Activated CD4-positive, CD25-positive, alpha-beta regulatory T cell (primary cell): ENCODE measurements at places on chromosomes 2 and 18.

- no peak for DNase-seq
Observed at GRCh38 chr18:39618265-39619003, 2052.8 kb upstream of the CELF4 start.

GRCh38 chr2:166173263-166173662 lies 45.4 kb upstream of the SCN1A start:
- no peak for DNase-seq

- no peak for DNase-seq
Observed at GRCh38 chr2:210965472-210965871, 409.1 kb downstream of the CPS1 start.

DNA sequence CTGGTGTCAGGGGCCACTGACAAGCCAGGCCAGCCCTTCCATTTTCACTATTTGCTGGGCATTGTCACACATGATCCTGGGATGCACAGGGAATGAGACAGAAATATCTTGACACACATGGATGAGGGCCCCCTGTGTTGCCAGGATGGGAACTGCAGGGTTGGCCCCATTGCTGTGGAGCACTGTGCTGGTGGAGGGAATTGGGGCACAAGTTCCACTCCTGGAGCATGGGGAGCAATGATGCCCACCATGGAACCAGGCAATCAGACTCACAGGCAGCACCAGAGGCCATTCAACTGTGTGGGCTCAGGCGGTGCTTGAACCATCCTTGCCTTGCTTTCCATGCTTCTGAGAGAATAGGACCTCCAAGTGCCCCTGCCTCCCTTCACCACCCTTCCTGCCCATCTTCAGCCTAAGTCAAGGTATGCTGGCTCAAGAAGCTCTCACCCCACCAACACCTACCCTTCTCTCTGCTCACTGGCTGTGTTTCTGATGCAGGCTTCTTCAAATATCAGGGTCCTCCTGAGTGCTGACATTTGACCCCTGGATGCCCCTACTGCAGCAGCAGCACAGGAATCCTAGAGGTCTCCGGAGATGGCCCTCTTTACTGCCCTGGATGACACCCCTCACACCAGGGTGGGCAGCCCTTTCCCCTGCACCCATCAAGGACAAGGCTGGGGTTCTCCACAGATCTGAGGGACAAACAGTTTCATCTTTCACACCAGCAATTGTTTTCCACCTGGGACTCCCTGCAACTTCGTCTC lies 11.0 kb downstream of the ADRA2B start:
- no peak for DNase-seq

- DNase-seq = no peak
Observed at GRCh38 chr2:181198183-181198864, 217.9 kb downstream of the UBE2E3 start.

- DNase-seq = no peak
Observed at GRCh38 chr2:240420206-240421104, 15.0 kb upstream of the GPC1 start.

DNA sequence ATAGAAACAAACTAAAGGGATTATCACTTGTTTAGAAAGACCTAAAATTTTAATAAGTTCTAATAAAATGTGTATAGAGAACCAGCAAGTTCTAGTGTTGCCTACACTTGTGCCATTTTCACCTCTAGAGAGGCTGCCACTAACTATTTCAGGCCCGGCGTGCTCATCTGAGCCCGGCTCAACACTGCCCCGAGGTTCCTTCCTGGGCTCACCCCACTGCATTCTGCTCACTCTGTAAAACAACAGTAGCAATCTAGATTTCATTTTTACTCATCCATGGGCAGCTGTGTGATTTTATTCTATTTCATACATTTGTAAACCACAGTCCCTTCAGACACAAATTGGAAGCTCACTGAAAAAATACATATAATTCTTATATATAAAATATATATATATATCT lies 253.2 kb downstream of the L3MBTL4 start:
- DNase-seq = no peak

- DNase-seq = no peak
Observed at GRCh38 chr2:164084066-164084465, 348.3 kb upstream of the FIGN start.

GRCh38 chr2:31231571-31232302 lies 2.2 kb upstream of the EHD3 start:
- no peak for DNase-seq

GRCh38 chr18:56723068-56723467 lies 71.9 kb downstream of the WDR7 start:
- no peak for DNase-seq

DNA sequence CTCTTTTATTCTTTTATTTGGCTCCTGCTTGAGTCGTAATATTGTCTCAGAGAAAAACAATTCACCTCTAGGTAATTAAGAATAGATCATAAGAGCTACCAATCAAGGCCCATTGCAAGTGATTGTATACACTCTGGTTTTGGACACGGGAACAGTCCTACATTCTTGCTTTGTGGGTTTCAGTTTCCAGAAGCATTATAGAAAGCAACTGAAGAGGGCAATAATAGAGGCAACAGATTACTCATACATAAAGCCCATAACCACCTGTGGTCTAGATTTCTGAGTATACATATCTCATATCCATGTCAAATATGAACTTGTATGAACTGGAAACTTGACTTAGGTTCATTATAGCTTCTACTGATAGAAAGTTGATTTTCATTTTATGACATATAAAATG lies 65.4 kb downstream of the DIS3L2 start:
- DNase-seq = no peak

- DNase-seq = no peak
Observed at GRCh38 chr2:3301001-3301400, 76.6 kb downstream of the EIPR1 start.

DNA sequence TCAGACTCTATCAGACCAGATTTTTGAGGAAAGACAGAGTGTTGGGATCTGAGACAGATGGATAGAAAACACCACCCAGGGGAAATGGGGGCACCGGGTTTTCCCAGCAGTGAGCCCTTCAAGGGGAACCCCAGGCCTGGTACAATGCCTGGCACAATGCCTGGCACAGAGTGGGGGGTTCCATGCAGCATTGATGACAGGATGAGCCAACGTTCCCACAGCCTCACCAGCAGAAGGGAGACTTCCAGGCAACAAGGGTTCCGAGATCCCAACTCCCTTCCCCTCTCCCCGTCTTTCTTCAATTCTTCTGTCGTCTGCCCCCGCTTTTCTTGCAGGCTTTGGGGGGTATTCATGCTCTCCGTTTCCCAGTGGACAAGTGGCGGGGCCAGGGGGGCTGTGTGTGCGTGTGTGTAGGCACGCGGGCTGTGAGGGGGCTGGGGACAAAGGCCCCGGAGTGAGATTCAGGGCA lies 132.1 kb upstream of the HAAO start:
- DNase-seq = no peak

- no peak for DNase-seq
Observed at GRCh38 chr2:8886876-8887275, 49.5 kb upstream of the KIDINS220 start.

GRCh38 chr2:88281302-88282217 lies 111.4 kb downstream of the THNSL2 start:
- no peak for DNase-seq

GRCh38 chr2:181516992-181517391 lies 59.8 kb downstream of the ITGA4 start:
- no peak for DNase-seq

GRCh38 chr2:68141875-68142274 lies 15.8 kb upstream of the PNO1 start:
- DNase-seq = no peak

DNA sequence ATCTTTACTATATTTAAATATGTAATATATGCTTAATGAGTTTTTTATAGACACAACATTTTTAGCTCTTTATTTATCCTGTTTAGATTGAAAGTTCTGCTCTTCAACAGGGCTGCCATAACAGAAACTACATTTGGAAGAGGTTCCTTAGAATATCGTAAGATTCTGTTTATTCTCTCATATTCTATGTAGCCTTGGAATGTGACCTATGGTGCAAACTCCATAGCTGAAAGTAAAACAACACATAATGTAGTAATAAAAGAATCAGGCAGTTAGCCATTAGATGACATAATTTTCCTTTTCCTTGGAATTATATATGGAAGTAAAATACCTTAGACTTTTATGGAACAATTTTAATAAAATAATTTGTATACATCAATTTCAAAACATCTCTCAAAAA lies 91.3 kb downstream of the ZNF804A start:
- no peak for DNase-seq

DNA sequence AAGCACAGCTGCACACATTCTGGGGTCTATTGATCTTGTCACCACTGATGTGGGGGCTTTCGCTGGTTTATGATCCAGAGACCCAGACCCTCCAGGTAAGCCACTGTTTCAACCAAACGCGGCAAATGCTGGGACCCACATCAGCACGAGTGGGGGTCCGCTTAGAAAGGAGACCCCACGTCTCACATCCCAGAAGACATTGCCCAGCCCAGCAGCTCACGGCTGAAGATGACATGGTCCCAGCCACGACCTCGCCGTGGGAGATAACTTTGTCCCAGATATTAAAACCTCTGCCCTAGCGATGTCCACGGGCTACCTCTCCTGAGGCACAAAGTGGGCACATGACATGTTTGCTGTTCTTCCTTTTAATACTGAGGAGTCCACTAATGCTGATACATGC lies 43.8 kb downstream of the LONRF2 start:
- no peak for DNase-seq

DNA sequence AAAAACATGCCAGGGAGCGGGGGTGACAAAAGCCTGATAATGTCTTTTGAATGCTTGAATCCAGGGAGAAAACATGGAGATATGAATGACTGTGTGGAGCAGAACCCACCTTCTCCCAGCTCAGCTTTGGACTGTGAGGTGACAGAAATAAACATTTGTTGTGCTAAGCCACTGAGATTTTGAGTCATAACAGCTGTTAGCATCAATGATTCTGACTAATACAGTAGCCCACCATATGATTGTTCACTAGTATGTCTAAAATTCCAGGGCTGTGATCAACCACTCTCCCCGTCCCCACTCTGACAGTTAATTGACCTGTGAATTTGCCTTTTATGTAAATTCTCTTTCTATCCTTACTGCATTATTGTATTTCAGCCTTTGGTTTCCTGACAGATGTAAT lies 69.1 kb downstream of the PDK1 start:
- no peak for DNase-seq

- DNase-seq = no peak
Observed at GRCh38 chr2:226380679-226381078, 418.9 kb downstream of the IRS1 start.

DNA sequence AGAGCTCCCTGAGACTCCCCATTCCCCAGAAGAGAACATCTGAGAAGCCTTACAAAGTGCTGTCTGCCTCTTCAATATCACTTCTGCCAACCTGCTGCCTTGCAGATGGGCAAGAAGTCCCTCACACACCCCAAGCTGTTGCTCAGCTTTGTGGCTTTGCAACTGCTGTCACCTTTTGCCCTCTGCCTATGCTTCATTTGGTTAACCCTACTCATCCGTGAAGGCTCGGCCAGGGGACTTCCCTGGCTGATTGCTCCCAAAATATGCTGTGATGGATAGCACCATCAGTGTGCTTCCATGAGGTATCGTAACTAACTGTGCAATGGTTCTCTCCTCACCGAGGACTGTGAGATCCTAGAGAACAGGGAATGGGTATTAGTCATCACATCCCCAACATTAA lies 88.9 kb upstream of the CYP1B1 start:
- DNase-seq = no peak

DNA sequence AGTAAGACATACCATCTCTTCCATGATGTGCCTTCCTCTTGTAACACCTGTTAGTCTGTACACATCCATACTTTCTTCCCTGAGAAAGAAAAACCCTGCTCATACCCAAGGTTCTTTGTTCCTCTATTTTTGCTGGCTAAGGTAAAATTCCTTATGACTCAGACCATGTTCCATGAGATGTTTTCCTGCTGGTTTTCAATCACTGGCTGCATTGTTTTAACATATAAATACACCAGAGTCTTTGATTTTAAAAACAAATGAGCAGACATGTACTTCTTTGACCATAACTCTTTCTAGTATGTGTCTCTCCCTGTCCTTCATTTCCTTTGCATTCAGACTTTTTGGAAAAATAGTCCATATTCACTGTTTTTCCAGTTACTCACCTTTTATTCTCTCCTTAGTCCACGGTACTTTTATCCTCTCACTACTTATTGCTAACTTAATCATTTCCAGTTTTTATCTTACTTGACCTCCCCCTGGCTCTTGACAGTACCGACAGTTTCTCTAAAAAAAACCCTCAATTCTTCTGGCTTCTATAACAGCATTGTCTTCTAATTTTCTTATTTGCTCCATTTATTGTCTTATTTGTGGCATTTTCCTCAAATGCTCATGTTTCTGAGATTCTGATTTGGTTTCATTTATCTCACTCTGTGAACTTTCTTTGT lies 4.3 kb downstream of the VAPA start:
- no peak for DNase-seq

DNA sequence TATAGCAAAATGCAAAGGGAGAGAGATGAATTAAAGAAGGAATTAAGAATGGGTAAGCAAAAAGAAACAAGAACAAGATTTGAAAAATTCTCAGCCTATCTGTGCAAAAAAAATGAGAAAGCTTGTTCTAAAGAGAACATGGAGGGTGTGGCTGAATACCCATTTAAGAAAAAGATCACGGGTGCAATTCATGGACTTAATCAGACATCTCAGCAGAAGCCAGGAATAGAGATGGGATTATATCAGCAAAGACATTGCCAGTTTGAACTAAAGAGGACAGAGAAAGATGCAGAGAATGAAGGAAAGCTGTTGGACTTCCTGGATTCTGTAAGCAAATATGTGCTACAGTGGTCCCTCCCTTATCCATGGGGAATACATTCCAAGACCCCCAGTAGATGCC lies 115.6 kb downstream of the RTTN start:
- no peak for DNase-seq

- no peak for DNase-seq
Observed at GRCh38 chr2:200129721-200130462, 174.5 kb downstream of the MAIP1 start.

- no peak for DNase-seq
Observed at GRCh38 chr2:150880986-150881385, 380.7 kb downstream of the RBM43 start.

GRCh38 chr2:20917719-20918572 lies 95.0 kb upstream of the LDAH start:
- DNase-seq = no peak

- no peak for DNase-seq
Observed at GRCh38 chr2:172775319-172775718, 39.7 kb downstream of the RAPGEF4 start.

DNA sequence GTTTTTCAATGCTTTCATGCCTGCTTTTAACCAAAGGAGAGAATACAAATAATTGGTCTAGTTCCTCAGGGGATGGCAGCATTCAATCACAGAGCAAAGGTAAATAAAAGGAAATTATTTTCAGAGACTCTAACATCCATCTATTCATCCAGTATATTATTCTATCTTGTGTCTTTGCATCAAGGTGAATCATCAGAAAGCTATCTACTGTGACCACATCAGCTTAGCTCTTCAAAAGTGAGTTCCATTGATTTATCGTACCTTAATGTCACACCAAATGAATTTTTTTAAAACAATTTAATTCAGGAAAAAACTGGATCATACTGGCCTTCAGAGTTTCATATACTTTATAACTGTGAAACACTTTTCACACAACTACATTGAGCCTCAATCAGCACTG lies 66.1 kb downstream of the CHN1 start:
- DNase-seq = no peak

GRCh38 chr18:25647404-25647803 lies 295.4 kb upstream of the ZNF521 start:
- no peak for DNase-seq
